ENCODE measurements at places on chromosomes 1 and 21.

DNA sequence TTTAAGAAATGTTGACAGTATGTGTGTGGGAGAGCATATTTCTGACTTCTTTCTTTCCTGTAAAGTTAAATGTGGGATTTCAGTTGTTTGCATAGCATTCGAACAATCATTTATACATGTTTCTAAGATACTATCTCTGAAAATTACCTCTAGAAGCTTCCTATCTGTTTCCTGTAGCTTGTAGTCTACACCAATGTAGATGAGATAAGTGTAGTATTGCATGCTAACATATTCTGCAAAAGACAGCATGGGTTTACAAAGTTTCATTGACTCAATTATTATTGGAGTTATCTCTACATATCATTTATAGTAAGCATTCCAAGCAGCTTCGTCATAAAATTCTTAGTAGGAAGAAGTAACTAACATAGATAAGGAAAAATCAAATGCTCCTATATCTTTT is 98.9 kb upstream of the DPYD start:
- no peak for DNase-seq

- DNase-seq = no peak
These were observed 1489.1 kb downstream of the BRINP3 start for GRCh38 chr1:188988589-188988988.

- DNase-seq = peak; percentile 18
These were observed 54.7 kb downstream of the ASH1L start for GRCh38 chr1:155507945-155508344.

GRCh38 chr21:28938726-28939125 is 54.0 kb downstream of the LTN1 start:
- DNase-seq = peak; percentile 48

DNA sequence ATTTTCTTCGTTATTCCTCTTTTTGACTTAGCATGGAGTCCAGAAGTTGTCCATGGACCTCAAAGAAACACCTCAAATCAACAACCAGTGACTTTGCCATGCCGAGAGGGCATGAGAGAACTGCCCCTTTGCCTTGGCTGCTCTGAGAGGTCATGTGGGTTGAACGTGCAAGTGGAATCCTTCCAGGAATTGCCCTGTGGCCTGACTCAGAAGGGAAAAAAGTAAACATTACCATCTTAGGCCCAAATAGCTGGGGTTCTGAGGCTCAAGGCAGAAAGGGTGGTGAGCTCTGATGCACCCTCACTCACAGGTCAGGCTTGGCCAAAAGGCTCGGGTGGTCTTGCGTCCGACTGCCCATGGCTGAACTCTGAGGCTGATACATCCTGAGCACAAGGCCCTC is 15.1 kb downstream of the STUM start:
- DNase-seq = no peak

DNA sequence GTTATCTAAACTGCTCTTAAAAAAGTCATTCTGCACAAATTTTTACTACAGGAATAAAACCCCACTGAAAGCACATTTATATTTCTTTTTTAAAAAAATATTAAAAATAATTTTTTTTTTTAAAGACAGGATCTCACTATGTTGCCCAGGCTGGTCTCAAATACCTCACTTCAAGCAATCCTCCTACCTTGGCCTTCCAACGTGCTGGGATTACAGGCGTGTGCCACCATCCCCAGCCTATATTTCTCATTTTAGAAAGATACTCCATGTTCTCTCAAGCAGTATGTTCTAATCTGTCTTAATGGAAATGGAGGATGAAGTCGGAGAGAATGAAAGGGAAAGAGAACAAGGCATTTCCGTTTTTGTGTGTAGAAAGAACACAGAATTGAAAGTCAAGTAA is 17.1 kb downstream of the USP24 start:
- DNase-seq = no peak

- DNase-seq = no peak
These were observed 1025.9 kb downstream of the TTLL7 start for GRCh38 chr1:82972841-82973553.

DNA sequence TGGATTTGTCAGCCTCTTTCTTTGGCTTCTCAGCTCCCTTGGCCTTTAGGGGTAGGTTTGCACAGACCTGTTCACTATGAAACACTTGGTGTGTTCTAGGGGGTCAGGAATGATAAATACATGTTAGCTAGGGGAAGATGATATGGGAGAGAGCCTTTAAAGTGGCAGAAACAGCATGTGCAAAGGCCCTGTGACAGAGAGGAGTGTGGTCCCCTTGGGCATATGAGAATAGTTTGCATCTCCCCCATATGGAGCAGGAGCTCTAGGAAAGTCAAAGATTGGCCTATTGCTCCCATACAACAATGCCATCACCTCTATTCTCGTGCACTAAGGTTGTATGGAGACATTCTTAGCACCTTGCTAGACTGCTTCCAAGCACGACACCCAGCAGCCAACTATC is 10.7 kb upstream of the NTPCR start:
- DNase-seq = no peak

- no peak for DNase-seq
These were observed 5.1 kb downstream of the KRTAP22-1 start for GRCh38 chr21:30605968-30606367.

GRCh38 chr21:45297869-45298268 is 10.2 kb upstream of the POFUT2 start:
- no peak for DNase-seq

- DNase-seq = no peak
These were observed 225.7 kb downstream of the KCNH1 start for GRCh38 chr1:210908257-210908656.

- peak; percentile 74 for DNase-seq
These were observed 5.3 kb upstream of the SFT2D2 start for GRCh38 chr1:168220470-168220871.

- no peak for DNase-seq
These were observed 14.4 kb upstream of the PSMG1 start for GRCh38 chr21:39197448-39198233.
